Progenitor cell of endocrine pancreas (in vitro differentiated cells): ENCODE measurements at places on chromosomes 2 and 18. TPM values are rescaled to one million over a fixed set of nuclear protein-coding genes. Genes with fewer than 3 reads are reported as not detected.

Gene ZC3H6
- 7.3 and 7.8 TPM in 2 replicates for total RNA-seq

Gene C2orf69
- 13.6 and 14.3 TPM in 2 replicates for total RNA-seq

Gene TOGARAM2
- total RNA-seq: 0.86 and 0.98 TPM in 2 replicates

Gene HK2
- total RNA-seq: 18.2 and 20.0 TPM in 2 replicates

Gene RND3
- total RNA-seq: 40.3 and 42.5 TPM in 2 replicates

Gene ANKRD29
- total RNA-seq: 0.36 and 0.41 TPM in 2 replicates

Gene MAP3K19
- not detected in 2 replicates for total RNA-seq

Gene CENPA
- 10.5 and 10.7 TPM in 2 replicates for total RNA-seq

Gene GRHL1
- 13.4 and 14.4 TPM in 2 replicates for total RNA-seq

- no peaks in the 10 kb centered on the region for H3K4me1 ChIP-seq
- H3K27me3 ChIP-seq: peaks cover 3% of the 10 kb centered on the region
- H3K27ac ChIP-seq: no peak overlapping the region
- no peak for DNase-seq
Measured at GRCh38 chr2:38517284-38517683, 85.4 kb downstream of the HNRNPLL start.

DNA sequence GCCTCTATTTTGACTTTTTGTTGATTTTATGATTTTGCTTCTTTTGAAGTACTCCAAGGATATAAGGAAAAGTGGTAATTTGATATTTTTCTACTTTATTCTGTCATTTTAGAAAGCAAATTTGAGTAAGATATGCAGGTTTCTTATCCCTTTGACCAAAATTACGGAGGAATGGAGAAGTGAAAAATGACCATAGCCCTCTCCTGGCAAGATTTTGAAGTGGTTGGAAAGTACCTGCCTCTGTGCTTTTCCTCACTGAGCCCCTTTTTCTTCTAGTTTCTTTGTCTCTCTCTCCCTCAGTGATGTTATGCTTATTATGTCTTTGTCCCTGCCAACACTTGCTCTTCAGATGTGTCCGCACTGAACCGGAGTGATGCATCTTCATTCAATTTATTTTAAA, 898.1 kb downstream of the EPHA4 start:
- no peak overlapping the region for H3K4me3 ChIP-seq
- H3K27me3 ChIP-seq: no peaks in the 10 kb centered on the region
- no peak for DNase-seq
- H3K4me1 ChIP-seq: peaks cover 5% of the 10 kb centered on the region
- no peak overlapping the region for H3K27ac ChIP-seq
